ENCODE measurements at places on chromosomes 6 and 20.

DNA sequence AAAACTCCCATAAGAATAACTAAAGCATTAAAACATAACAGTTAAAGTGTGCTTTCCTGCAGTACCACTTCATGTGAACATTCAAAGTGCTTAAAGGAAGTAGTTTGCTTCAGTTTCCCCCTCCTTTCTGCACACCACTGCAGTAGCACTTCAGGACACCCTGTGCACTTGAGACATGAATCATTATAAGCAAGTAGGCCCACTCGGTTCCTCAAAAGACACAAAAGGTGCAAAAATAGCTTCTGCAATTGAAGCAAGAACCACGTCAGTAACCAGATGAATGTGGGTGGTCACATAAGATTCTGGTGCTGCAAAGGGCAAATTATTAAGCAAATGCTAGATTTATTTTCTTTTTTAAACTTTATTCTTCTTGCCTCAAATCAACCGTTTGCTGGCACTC lies 160.6 kb downstream of the HIVEP2 start:
- DNase-seq, result peak; percentile 24

GRCh38 chr20:8867038-8867740 lies 201.7 kb upstream of the PLCB4 start:
- no peak for DNase-seq

DNA sequence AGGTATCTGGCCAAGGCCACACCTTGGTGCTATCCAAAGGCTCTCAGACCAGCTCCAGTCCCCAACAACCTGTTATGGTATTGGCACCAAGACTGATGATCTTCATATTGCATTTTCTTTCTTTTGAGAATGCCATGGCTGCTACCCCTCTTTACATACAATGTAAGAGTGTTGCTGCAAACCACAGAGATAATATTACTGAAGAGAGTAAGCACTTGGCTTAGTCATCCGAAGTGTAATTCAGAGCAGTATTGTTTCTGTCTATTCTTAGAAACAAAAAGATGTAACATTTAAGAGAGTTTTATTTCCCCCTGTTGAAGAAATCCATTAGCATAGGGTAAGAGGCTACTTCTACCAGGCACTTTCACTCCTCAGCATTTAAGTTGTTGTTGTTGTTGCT lies 212.5 kb downstream of the C6orf118 start:
- no peak for DNase-seq

- DNase-seq, result no peak
These were observed 1.1 kb upstream of the AFDN start for GRCh38 chr6:167825332-167826229.

- no peak for DNase-seq
These were observed 11.5 kb downstream of the IRF4 start for GRCh38 chr6:402901-403658.

GRCh38 chr6:38935051-38935450 lies 113.5 kb upstream of the GLP1R start:
- no peak for DNase-seq

- no peak for DNase-seq
These were observed 79.4 kb upstream of the SUPT3H start for GRCh38 chr6:45457141-45457540.

- no peak for DNase-seq
These were observed 95.0 kb downstream of the THBS2 start for GRCh38 chr6:169158691-169159090.

- no peak for DNase-seq
These were observed 34.4 kb downstream of the SNAI1 start for GRCh38 chr20:50017160-50017559.

- DNase-seq, result no peak
These were observed 10.1 kb upstream of the BICRAL start for GRCh38 chr6:42771741-42772100.

- no peak for DNase-seq
These were observed 25.6 kb downstream of the MMP24 start for GRCh38 chr20:35252037-35252461.

DNA sequence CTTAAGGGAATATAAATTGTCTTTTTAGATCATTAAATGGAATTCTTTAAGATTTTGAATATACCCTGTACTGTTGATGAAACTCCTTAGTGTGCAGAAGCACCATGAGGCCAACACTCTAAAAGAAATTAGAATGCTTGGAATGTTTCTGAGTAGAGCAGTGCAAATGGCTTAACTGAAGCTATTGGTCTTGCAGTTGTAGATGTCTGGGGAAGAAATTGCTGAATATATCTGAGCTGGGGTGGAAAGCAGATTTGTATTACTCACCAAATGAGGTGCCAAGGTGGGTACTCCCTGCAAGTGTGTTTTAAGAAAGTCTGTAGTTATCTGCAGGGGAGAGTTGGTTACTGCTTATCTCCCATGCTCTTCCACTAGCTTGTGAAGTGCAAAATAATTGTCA lies 119.0 kb downstream of the ADGRG6 start:
- no peak for DNase-seq

- no peak for DNase-seq
These were observed 2.5 kb downstream of the WTAP start for GRCh38 chr6:159729598-159730331.

- no peak for DNase-seq
These were observed 525.5 kb downstream of the TENT5A start for GRCh38 chr6:81226957-81227356.

DNA sequence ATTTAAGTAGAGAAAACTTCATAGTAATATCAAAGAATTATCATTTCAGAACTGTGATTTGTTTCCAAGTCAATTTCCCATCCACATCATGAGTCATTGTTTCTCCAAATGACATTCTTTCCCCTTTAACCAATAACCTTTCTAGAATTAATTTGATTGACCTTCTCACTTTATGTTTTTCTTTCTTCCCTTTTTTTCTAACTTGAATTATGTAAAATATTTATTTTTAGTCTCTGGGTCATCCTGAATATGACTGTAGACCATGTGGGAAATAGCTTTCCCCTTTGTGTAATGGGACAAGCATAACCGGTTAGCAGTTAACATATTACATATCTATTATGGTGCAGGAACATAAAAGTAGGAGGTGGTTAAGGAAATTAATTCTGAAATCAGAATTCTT lies 291.1 kb downstream of the GJA1 start:
- no peak for DNase-seq

DNA sequence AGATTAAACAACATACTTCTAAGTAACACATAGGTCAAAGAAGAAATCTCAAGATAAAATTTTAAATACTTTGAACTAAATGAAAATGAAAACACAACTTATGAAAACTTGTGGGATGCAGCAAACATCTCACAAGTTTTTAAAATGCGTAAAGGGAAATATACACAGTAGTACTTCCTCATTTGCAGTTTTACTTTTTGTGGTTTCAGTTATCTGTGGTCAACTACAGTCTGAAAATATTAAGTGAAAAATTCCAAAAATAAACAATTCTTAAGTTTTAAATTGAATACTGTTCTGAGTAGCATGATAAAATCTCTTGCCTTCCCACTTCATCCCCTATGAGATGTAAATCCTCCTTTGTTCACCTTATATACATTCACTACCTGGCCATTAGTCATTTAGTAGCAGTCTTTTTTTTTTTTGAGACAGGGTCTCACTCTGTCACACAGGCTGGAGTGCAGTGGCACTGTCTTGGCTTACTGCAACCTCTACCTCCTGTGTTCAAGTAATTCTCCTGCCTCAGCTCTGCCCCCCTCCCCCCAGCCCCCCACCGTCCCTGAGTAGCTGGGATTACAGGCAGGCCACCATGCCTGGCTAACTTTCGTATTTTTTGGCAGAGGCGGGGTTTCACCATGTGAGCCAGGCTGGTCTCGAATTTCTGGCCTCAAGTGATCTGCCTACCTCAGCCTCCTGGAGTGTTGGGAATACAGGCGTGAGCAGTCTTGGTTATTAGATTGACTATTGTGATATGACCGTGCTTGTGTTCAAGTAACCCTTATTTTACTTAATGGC lies 154.6 kb upstream of the AHI1 start:
- peak; percentile 16 for DNase-seq

DNA sequence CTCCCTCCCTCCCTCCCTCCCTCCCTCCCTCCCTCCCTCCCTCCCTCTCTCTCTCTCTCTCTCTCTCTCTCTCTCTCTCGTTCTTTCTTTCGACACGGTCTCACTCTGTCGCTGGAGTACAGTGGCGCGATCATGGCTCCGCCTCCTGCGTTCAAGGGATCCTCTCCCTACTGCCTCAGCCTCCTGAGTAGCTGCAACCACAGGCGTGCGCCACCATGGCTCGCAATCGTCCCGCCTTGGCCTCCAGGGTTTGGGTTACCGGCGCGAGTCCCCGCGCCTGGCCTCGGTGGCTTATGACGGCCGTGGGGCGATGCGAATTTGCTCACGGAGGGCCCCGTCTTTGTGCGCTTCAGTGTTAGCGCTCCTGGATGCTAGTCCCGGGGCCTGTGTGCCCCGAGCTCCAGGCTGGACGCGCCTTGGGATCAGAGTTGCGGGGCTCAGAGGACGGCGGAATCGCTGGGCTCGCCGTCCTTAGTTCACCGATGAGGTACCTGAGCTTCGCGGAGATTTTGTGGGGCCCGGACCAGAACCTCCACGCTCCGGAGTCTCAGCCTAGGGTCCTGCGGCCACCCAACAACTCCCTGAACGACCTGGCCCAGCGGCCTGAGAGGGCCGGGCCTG lies 45.2 kb downstream of the MCUR1 start:
- DNase-seq, result no peak

GRCh38 chr6:101393829-101394251 lies 332 bp downstream of the GRIK2 start:
- no peak for DNase-seq

DNA sequence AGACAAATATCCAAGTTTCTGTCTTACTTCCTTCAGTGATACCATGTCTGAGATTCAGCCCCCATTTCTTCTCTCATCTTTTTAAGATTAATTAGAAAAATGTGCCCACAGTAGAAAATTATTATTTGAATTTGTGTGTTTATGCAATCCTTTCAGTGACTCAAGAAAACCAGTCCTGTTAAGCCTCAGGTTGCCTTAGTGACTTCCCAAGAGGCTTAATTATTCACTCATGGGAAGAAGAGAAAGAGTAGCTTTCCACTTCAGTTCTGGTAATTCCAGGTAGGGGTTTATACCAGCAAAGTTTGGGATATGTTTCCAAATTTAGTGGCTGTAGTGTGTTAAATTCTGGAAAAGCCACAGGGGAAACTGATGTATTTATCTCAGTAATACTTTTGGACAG lies 149.1 kb downstream of the RIMS1 start:
- DNase-seq, result no peak

DNA sequence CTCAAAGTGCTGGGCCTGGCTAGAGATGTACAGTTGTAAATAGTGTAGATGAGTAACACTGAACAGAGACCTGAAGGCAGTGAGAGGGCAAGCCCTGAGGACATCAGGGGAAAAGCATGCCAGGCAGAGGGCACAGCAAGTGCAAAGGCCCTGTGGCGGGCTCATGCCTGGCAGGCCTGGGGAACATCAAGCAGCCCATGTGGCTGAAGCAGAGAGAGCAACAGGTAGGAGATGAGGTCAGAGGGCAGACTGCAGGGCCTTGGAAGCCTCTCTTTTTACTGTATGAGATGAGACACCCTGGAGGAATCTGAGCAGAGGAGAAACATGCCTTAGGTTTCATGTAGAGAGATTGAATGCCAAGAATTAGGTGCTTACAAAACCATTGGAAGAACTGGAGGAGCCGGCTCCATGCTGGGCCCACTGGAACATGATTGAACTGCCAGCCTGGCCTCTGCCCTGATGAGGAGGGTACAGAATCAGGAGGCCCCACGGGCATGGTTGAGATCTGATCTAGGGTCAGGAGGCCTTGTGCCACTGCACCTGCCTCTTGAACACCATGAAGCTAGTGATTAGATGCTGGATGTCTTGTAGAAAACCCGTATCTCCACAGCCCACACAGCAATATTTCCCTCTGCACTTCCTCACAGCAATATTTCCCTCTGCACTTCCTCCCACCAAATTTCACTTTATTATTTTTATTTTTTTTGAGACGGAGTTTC lies 5.9 kb upstream of the HMGA1 start:
- DNase-seq, result no peak

DNA sequence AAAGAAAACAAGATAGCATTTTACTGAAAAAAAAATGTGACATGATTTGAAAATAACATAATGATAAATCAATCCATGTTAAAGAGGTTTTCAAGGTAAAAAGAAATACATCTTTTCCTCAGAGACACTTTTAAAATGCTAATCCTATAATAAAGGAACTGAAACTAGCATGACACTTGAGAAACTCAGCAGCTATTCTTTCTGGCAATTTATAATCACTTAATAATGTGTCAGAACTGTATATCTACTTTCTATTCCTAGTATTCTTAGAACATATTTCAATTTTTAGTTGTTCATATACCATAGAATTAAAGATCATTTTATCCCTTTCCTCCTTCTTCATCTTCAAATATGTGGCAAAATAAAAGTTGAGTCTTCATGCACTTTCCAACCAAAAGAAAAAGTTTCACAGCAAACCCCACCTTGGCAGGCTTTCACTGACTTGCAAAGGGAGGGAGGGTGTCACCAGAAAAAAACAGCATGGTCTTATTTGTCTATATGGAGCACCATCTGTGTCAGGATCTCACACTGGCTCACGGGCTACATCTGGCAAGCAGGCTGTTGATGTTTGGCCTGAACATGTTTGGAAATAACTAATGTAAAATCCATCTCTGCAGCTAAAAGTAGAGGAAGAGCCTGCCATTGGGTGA lies 48.5 kb downstream of the FHL5 start:
- DNase-seq, result no peak

DNA sequence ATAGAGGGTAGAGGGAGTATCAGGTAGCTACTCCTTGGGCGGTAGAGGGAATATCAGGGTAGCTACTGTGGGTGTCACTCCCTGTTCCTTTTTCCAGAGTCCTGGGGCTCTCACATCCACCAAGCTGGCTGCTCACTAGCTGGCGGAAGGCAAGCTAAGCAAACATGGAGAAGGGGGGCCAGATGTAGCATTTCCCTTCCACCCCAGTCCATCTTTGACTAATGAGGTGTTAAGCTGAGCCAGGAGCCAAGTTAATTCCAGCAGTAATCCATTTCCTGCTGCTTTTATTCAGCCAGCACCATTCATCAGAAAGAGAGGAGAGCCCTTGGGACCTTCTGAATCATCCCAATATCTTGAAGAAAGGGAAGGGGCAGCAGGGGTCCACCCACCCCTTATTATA lies 330.0 kb downstream of the ZFAND3 start:
- DNase-seq, result no peak

GRCh38 chr6:66849843-66850242 lies 1142.8 kb upstream of the EYS start:
- DNase-seq, result no peak

GRCh38 chr20:26208296-26209091 lies 511.8 kb upstream of the ZNF337 start:
- no peak for DNase-seq

DNA sequence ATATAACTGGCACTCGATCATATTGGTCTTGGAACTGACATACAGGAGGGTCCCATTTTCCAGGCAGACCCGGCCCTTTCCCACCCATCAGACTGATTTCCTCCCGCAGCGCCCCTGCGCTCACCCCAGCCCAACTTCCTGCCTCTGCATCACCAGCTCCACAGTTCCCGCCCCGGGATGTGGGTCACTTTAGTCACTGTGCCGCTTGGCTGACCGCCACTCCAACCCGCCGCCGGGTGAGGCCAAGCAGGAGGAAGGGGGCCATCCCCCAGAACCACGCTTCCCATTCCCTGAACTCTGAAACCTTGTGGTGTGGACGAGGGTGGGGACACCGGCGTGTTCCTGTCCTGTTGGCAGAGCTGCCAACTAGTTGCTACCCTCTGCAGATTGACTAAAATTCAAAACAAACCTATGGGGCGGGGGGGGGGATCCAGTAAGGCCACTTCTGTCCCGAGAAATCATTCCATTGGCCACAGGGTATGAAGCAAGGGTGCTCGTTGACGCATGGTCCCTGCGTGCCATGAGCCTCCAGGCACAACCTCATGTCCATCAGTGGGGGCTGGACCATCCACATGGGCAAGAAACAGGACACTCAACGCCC lies 12.3 kb downstream of the TGM2 start:
- no peak for DNase-seq
